Ovary (tissue), 10 donors: ENCODE measurements at places on chromosomes 2 and 18.

DNA sequence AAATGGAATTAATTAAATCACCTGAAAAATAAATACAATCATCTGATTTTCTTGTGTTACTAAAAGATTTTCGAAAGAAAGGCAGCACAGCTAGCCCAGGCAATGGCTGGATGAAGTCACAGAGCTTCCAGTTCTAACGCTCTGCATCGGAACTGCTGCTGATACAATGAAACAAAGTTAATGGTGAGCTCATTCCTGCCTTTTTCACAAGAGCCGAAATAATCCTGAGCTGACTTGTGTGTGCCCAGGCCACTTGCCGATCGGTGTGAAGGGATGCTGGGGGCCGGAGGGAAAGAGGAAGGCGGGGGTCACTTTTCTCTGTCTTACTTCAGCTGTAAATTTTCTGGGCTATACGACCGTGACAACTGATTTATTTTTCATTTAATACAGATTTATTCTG lies 149.5 kb downstream of the INO80D start:
- no peak for DNase-seq

- DNase-seq, result no peak
Measured at GRCh38 chr2:164935118-164936101, 19.9 kb downstream of the SLC38A11 start.

DNA sequence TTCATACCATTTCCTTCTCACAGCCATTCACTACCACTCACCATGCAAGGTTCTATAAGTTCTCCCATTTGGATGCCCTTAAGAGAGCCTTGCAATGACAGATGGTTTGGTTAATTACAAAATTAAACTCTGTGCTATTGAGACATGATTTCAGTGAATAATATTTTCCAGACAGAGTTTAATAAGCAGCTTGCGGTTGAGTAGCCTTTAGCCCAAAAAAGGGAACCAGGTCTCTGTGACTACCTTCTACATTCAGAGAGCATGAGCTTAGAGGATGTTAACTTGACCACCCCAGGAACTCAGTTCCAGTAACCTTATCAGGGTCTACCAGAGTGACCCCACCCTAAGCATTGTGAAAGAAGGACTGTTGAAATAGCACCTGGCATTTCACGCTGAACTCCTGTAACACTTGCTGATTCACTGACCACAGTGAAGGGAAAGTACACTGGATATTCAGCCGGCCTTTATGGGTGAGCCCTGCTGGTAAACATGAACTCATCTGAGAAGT lies 1173.1 kb upstream of the ZEB2 start:
- DNase-seq, result no peak

GRCh38 chr2:54964816-54965215 lies 85.4 kb downstream of the RTN4 start:
- DNase-seq, result no peak

DNA sequence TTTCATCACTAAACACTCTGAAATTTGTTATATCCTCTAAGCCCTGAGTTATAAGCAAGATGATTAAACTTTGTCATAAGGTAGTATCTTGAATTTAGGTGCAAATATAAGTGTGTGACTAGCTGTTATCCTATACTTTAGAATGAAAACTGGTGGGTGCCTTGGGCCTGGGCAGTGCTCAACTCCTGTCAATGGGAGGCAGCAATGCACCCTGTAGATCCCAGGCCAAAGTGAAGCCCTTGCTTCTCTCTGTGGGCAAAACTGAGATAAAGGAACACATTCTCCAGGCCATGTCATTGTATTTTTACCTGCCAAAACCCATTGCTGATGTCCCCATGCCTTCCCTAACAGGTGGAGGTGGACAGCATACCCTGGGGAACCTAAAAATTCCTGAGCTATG lies 525.2 kb downstream of the TNS1 start:
- no peak for DNase-seq

- DNase-seq, result peak; percentile 17
Measured at GRCh38 chr2:237327175-237327950, 86.6 kb downstream of the COL6A3 start.

DNA sequence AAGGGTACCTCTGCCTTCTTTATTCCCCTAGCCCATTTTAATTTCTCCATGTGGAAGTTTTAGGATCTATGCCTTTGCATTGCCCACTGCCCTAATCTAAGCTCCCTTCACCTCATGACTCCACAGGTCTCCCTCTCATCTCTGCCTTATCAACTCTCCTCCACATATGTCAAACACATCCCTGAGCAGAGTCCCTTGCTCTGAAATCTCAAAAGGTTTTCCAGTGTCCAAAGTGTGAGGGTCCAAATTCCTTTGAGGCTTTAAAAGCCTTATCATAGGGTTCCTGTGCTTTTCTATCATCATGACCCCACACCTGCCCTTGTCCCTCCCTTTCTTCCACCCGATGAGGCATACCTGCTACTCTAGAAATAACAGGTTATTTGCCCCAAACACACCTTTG lies 38.6 kb downstream of the SLC4A1AP start:
- DNase-seq, result no peak

DNA sequence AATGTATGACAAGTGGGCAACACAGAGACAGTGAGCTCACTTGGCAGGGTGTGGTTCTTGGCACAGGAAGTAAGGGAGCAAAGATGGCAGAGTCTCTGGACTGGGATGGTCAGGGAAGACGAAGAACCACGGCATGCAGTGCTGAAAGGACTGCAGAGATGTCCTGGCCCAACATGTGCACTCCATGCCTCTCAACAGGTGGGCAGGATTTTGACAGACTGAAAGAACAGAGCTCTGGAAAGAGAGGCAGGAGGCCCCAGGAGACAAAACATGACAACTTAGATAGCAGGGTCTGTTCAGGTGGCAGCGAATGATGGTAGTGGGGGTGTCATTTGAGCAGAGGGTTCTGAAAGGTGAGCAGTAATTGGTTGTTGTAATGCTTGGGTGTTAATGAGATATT lies 180.3 kb downstream of the FHOD3 start:
- no peak for DNase-seq

DNA sequence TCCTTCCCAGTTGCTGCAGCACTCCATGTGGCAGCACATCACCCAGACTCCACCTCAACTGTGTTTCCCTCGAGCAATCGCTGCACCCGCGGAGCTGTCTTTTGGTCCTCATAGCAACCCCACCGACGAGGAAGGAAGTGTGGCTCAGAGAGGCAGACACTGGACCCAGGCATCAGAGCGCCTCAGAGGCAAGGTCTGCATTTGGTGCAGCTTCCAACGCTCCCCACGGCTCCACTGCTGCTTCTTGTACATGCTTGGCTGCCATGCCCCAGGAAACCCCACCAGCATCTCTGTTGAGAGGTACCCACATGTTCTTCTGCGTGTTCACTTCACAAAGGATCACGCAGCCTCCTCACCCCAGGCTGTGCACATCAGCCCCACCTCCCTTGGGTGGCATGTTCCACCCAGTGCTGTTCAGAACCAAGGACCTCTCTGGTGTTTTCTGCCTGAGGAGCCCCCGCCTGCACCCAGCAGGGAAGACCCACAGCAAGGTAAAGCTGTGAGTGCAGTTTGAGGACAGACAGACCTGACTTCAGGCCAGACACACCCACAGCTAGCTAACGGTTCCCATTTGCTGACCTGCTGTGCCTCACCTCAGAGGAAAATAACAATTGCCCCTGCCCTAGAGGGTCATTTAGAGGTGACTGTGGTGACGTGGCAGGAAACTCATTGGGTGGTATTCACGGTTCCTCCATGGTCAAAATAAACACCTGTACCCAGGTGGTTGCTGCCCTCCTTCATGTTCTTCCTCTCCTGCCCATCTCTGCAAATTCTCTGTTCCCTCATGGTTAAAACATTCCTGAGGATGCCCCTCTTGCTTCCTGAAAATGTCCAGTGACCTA lies 326.3 kb upstream of the MYT1L start:
- no peak for DNase-seq
